Hematopoietic multipotent progenitor cell treated with erythropoietin and hydrocortisone succinate and interleukin-3 and kit ligand, for 6 days (in vitro differentiated cells): ENCODE measurements at places on chromosomes 1 and 21.

GRCh38 chr1:21963477-21964217 is 13.2 kb upstream of the CELA3B start:
- peak; percentile 86 for DNase-seq

GRCh38 chr1:91498498-91499245 is 2.0 kb upstream of the CDC7 start:
- no peak for DNase-seq

DNA sequence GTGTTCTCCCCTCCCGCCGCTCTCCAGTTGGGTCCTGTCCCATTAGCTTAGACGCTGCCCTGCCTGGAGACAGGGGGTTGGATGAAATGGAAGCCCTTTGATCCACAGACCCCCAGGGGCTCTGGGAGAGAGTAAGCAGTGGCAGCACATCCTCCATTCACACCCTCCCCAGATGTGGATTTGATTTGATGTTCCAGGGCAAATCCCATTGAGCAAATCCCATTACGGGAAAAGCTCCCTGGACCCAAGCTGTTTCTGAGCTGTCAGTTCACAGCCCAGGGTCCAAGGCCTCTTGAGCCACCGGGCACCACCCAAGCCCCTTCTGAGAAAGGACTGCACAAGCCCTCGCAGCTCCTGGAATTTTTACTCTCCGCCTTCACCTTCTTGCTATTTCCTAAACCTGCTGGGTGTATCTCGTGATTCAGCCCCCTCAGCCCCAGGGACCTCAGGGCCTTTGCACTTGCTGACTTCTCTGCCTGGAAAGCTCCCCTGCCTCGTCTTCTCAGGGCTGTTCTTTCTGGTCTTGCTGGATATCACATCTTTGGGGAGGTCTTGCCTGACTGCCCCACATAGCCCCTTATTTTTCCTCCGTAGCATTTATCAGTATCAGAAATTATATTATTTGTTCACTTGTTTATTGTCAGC is 101.1 kb downstream of the PAX7 start:
- no peak for DNase-seq

DNA sequence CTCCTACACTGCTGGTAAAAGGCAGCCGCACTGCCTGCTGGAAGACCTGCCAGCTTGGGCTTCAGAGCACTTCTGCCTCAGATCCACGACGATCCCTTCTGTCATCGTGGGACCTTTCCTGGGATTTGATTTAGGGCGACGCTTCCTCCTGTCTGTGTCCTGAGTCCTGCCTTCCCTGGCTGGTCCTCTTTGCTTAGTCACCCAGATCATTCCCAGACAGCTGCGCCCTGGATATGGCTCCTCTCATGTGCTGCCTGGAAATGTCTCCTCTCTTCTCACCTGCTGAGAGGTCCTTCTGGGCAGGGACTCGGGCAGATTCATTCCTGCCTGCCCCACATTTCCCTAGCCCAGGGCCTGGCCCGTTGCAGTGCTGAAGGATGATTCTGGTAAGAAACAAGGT is 72.4 kb upstream of the POU3F1 start:
- no peak for DNase-seq

- DNase-seq = no peak
Measured at GRCh38 chr1:222600281-222600680, 10.5 kb upstream of the TAF1A start.

- DNase-seq = peak; percentile 41
Measured at GRCh38 chr1:167064621-167065020, 25.6 kb downstream of the GPA33 start.

- DNase-seq = peak; percentile 93
Measured at GRCh38 chr1:40143891-40144575, 17.2 kb upstream of the RLF start.

- DNase-seq = no peak
Measured at GRCh38 chr1:231665101-231665500, 38.5 kb downstream of the DISC1 start.

- no peak for DNase-seq
Measured at GRCh38 chr1:229191066-229191674, 79.7 kb upstream of the RAB4A start.

DNA sequence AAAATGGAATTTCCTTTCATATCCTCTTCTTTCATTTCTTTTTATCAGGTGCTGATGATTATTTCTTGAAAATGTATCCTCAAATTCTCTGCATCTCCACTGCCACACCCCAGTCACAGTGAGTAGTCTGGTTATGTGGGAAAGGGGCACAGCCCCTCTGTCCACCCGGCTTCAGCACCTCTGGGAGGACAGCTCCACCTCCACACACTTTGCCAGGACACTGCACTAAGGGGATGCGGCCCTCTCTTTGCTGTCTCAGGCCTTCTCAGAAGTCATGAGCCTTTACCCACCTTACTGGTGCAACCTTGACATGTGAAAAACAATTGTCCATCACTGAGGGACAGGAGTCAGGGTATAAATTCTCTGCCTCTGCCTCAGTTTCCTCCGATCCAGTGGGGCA is 433.1 kb downstream of the PCP4 start:
- no peak for DNase-seq

DNA sequence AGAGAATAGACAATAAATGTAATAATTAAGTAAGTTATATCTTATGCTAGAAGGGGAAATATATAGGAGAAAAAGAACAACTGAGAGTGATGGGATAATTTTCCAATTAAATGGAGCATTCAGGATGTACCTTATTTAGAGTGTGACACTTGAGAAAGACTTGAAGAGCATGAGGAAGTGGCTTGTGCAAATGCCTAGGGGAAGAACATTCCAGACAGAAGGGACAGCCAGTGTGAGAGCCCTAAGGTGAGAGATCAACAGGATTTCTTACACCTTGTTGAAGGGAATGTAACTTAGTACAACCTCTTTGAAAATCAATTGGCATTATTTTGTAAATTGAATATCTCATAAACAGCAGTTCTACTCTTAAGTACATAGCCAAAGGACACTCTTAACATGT is 28.8 kb upstream of the TSPAN2 start:
- DNase-seq = no peak

- no peak for DNase-seq
Measured at GRCh38 chr1:179314928-179315327, 21.3 kb downstream of the SOAT1 start.

GRCh38 chr1:29575277-29575676 is 339.0 kb downstream of the PTPRU start:
- no peak for DNase-seq

- no peak for DNase-seq
Measured at GRCh38 chr1:185104083-185104482, 52.7 kb downstream of the TRMT1L start.

- DNase-seq = peak; percentile 23
Measured at GRCh38 chr1:240575981-240576662, 35.8 kb downstream of the GREM2 start.

GRCh38 chr1:14976256-14976655 is 177.3 kb upstream of the TMEM51 start:
- no peak for DNase-seq

DNA sequence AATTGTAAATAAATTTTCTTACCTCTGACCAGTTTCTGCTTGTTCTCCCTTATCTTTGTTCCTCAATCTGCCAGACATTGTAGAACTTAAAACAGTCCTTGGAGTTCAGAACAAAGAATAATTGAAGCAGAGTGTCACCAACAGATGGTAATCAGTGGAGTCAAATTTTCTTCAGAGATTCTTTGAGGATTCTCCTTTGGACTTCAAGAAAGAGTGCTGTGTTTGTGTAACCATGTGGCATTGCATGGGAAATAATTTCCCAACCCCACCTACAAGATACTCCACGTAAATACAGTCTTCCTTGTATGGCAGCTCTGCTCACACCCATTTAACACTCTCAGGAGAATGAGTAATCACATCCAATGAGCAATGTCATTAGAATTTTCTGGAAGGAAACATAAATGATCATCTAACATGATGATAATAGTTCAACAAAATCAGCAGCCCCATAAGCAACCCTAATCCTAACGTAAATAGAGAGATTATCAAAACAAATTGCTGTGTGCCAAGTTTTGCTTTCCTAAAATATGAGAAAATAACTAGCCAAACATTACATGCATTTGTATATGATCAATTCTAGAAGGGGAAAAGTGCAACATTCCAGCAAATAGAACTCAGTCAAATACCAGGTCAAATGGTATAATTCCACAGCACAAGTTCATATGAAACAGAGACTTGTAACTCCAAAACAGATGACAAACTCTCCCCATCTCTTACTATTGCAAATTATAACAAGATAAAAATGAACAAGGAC is 6.9 kb upstream of the DENND1B start:
- DNase-seq = peak; percentile 48

DNA sequence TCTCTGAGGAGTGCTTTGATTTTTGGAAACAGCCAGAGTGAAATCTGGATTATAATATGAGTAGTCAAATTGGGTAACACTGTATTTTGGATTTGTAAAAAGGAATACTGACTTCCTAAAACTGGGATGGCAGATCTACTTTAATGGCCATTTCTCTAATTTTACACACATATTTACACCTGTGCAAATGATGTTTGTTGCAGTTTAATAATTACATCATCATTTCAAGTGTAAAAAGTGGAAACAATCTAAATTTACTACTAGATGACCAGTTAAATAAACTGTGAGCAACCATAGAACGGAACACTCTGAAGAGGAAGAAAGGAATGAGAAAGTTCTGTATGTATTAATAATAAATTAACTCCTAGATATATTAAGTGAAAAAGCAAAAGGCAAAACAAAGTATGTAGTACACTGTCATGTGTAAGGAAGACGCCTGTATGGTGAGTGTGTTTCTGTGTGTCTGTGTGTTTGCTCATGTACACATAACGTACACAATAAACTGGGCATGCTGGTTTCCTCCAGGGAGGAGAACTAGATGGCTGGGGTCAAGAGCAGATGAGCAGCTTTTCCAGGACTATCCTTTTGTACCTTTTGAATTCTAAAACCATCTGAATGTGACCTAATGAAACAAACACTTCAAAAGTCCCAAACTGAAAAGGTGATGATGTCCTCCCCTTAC is 2.9 kb upstream of the RHEX start:
- no peak for DNase-seq

DNA sequence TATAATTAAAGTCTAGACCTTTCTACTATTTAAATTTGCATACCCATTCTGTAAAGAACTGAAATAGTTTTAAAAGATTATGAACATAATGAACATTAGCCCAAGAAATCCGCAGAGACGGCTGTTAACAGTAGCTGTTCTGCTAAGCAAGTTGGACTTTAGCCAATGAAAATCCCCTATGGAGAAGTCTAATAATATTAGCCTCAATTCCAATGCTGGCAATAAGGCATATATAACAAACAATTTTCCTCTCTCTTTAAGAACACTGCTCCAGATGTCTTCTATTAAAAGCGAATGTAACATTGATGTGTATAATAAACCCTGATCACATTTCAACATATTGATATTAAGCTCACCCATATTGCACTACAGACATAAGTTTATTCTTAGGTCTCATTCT is 221.3 kb upstream of the KCTD3 start:
- DNase-seq = no peak

GRCh38 chr1:206696812-206697585 is 12.3 kb downstream of the MAPKAPK2 start:
- DNase-seq = no peak

- DNase-seq = no peak
Measured at GRCh38 chr1:74504933-74505512, 7.4 kb downstream of the LRRC53 start.

DNA sequence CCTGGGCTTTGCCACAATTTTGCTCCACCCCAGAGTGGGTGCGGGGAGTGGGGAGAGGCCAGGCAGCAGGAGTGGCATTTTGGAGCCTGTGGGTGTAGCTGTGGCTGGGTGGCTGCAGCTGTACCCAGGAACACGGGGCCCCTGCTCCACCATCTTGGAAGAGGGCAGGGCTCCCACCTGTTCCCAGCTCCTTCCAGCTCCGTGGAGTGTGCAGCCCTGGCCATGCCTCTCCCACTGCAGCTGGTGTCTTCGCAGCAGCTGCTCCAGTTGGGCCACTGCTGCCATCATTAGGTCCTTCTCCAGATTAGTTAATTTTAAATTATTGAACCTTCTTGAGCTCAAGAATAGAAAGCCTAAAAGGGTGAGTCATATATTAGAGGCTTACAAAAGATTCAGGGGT is 17.6 kb downstream of the FAM20B start:
- DNase-seq = no peak

DNA sequence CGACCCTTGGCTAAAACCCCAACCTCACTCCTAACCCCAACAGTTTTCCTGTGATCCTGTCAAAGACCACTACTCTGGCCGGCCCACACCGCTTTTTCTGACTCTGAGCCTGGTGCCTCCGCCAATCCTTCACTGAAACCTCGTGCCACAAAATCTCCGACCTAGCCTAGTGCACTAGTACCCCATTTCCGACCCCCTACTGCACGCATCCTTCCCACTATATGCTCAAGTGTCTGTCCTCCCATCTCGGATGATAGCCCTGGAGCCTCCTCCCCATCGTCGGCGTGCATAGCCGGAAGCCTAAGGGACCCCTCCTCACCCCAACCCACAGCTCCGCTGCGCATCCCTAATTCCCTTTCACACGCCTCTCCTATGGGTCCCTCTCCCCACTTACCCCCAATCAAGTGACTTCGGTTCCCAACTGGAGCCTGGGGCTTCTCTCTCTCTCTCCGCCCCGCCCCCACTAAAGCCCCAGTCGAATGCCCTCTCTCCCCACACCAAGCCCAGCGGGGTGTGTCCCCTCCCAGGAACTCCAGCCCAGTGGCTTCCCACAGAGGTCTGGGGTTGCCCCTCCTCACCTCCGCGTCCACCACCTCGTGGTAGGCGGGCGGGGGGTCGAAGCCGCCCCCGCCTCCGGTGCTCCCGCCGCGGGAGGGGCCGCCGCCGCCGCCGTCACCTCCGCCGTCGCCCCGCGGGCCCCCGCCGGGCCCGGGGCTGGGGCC is 791 bp downstream of the USP24 start:
- peak; percentile 84 for DNase-seq

DNA sequence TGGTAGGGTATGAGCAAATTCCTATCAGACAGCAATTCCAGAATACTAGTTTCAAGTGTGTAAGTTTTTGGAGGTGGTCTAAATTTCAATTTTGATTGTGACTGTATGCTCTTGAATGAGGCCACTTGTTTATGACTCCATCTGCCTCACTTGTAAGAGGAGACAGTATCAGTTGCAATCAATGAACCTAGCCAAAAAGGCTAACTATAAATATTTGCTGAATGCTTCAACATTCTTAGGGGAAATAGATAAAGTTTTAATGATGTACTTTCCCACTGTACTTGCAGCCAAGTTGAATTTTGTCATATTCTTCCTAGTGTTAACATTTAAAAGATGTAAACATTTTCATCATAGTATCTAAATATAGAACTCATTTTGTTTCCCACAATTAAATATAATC is 32.1 kb upstream of the RWDD3 start:
- no peak for DNase-seq

- DNase-seq = no peak
Measured at GRCh38 chr21:39118061-39118460, 65.2 kb downstream of the PSMG1 start.

GRCh38 chr1:69319287-69319686 is 248.4 kb upstream of the LRRC7 start:
- DNase-seq = no peak

DNA sequence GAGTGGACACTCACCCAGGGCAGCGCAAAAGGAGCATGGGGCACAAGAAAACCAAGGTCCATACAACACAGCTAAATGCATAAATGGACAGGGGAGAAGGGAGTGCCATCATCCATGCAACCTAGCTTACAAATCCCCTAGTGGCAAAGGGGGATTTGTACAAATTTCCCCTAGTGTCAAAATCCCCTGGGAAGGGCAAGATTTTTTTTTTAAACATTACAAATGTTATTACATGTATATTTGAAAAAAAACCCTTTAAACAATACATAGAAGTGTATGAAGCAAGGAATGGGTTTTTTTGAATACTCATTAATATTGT is 89.6 kb upstream of the IVNS1ABP start:
- DNase-seq = no peak

- no peak for DNase-seq
Measured at GRCh38 chr1:219277304-219278105, 103.8 kb downstream of the LYPLAL1 start.

- no peak for DNase-seq
Measured at GRCh38 chr1:226545836-226546596, 2.5 kb upstream of the STUM start.
